ENCODE measurements at places on chromosomes 7 and 10.

GRCh38 chr7:22485189-22485588 lies 14.8 kb downstream of the STEAP1B start:
- no peak for DNase-seq

- no peak for DNase-seq
Observed at GRCh38 chr7:74581916-74582440, 75.5 kb upstream of the GTF2I start.

- DNase-seq: peak; percentile 87
Observed at GRCh38 chr10:97072851-97073665, 112.7 kb downstream of the SLIT1 start.

DNA sequence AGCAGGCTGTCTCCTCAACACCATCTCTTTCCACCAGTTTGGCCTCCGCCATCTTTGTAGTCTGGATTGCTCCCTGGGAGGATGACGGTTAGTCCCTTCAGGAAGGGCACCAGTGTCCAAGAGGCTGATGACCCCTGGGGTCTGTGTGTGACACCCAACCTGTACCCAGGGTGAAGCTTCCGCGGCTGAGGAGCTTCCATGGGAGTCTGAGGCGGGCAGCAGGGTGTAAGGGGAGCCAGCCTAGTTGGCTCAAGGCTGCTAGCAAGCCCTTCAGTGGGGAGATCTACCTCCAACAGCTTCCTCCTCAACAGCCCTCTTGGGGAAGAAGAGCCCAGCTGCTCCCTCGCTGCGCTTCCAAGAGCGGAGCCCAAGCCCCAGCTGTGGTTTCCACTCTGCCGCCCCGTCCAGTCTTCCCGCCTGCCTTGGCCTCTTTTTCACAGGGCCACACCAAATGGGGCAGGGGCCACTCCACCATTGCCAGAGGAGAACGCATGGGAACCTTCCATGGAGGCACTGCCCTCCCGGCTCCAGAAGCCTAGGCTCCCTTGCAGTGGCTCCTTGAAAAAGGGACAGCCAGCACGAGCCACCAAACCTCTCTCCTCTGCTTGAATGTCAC lies 57.4 kb downstream of the TMEM209 start:
- DNase-seq: no peak

DNA sequence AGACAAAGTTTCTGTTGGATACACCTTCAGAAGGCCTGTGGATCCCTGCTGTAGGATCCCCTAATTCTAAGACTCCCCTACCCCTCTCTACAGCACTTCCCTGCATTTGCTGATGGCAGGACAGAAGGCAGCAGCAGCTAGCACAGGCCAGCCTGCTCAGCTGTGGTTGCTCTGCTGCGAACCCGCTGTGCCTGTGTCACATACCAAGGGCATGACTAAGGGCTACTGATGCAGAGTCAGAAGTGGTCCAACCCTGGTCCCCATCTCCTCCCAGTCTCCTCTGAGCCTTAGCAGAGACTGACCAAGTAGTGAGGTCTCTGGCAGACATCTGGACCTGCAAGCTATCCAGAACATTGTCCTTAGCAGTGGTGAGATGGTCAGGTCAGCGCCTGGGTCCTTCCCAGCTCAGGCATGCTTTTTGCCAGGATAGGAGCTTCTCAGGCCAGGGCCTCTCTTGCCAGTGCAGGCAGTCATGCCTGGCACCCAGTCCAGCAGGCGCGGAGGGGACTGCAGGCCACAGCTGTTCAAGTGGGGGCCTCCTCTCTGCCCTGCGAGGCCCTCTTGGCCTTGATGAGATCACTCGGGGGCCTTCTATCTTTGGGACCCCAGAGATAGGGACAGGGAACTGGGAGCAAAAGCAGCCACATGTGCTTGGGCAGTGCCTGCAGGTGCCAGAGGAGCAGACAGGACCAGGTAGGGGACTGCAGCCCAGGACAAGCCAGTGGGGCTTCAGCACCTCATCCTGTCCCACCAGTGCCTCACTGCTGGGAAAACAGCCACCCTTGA lies 146.4 kb downstream of the ZNF248 start:
- no peak for DNase-seq

GRCh38 chr10:95133997-95134396 lies 60.0 kb upstream of the ACSM6 start:
- DNase-seq: no peak

DNA sequence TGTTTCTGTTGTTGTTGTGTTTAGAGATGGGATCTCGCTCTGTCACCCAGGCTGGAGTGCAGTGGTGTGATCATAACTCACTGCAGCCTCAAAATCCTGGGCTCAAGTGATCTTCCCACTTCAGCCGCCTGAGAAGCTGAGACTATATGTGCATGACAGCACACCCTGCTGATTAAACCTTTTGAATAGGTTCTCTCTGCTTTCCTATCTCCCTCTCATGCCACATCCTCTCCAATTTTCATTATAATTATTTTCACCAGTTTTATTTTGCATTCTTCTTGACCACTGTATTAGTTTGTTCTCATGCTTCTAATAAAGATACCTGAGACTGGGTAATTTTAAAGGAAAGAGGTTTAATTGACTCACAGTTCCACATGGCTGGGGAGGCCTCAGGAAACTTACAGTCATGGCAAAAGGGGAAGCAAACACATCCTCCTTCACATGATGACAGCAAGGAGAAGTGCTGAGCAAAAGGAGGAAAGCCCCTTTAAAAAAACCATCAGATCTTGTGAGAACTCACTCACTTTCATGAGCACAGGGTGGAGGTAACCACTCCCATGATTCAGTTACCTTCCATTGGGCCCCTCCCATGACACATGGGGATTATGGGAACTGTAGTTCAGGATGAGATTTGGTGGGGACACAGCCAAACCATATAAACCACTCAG lies 12.9 kb downstream of the AGK start:
- DNase-seq: no peak

DNA sequence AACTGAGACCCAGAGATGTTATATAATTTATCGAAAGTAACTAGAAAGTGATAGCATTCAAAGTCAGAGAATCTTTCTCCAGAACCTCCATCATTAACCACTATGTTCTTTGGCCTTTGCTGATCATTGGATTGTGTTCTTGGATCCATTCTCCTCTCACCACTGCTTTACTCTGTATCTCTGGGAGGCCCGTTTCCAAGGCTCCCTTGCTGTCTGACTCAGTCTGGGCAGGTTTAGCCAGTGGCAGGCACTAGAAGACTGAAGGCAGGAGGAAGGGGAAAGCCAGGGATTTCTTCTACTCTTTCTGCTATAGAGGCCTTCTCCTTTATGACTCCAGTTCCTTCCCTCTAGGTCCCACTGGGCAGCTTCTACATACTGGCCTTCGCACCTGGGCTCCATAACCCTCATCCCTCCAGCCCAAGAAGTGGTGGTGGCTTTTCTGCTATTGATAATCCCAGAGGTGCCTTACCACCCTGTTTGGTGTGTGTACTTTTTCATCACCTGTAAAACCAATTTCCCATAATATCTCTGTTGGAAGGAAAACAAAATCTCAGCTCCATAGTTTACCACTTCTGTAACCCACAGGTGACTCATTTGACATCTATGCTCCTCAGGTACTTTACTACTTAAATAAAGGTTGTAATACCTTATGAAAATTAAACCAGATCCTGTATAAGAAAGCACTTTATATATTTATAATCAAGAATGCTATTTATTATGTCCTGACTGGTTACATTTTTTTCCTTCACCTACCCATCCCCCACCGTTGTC lies 36.0 kb downstream of the BCAP29 start:
- DNase-seq: no peak

DNA sequence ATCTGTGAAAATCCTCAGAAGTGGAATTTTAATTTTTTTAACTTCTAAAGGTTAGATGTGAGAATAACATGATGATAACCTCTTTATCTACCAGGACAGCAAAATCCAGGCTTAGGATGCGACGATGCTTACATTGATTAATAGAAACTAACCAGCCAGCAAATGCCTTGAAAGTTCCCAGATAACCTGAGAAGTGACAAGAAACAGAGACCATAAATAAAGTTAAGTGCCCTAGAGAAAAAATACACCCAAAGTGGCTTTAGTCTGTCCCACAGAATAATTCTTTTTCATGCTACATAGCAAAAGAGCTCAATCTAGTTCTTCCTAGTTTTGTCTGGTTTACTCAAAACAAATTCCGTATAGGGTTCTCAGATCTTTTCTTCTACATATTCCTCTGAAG lies 262.7 kb downstream of the WDR11 start:
- no peak for DNase-seq

DNA sequence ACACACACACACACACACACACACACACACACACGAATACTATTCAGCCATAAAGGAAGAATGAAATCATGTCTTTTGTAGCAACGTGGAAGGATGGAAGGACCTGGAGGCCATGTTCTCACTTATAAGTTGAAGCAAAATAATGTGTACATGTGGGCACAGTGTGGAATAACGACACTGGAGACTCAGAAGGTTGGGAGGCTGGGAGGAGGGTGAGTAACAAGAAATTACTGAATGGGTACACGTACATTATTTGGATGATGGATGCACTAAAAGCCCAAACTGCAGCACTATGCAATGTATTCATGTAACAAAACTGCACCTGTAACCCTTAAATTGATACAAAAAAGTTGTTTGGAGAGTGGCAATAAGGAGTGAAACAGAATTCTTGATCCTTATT lies 32.1 kb downstream of the KMT2C start:
- DNase-seq: no peak

DNA sequence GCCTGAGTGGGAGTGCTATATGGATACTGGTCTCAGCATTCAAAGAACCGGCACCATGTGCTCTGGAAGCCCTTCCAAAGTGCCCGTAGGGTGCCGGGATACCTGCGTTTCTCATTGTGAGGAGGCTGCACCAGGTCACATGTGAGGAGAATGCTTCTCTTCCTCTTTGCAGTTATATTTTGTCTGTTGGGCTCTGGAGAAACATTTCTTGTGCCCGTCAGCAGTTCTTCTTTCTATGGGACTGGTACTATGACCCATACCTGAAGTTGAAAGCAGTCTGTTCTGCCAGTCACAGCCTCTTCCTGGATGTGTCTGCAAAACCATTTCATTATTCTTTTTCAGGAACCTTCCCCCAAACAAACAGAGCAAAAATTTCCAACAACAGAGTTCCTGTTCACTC lies 465.0 kb downstream of the SUGCT start:
- DNase-seq: no peak
